ENCODE measurements at places on chromosomes 2 and 18.

GRCh38 chr2:226213717-226214116 lies 585.9 kb downstream of the IRS1 start:
- DNase-seq: peak; percentile 11

- no peak for DNase-seq
These were observed 118.9 kb upstream of the CAB39 start for GRCh38 chr2:230593765-230594164.

DNA sequence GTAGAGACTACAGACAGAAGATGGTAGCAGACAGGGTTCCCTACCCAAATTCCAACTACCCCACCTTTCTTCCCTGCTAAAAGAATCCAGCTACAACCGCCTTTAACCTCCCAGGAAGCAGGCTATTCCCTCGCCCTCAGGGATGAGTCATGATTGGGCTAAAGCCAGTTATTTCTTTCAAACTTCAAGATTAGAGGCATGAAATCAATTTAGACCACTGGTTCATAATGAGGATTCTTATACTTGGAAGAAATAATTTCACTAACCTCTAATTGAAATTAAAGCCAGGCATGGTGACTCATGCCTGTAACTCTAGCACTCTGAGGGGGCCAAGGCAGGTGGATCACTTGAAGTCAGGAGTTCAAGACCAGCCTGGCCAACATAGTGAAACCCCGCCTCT lies 20.0 kb downstream of the TRIP12 start:
- DNase-seq: peak; percentile 84

DNA sequence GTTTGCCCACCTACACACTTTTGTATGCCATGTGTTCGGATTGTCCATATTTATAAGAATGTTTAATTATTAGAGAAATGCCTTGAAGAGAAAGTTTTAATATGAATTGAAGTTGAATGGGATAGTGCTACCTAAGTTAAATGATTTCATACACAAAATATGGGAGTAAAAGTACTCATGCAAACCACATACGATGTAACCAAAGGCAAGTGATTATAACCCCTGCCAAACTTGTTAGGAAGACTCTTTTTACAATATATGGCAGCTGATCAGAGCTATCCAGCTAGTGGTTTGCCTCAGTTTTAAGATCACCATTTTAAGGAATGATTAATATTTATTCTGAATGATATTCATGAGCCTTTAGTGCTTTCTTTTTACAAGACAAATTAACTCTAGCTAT lies 106.7 kb downstream of the MYO1B start:
- DNase-seq: no peak

DNA sequence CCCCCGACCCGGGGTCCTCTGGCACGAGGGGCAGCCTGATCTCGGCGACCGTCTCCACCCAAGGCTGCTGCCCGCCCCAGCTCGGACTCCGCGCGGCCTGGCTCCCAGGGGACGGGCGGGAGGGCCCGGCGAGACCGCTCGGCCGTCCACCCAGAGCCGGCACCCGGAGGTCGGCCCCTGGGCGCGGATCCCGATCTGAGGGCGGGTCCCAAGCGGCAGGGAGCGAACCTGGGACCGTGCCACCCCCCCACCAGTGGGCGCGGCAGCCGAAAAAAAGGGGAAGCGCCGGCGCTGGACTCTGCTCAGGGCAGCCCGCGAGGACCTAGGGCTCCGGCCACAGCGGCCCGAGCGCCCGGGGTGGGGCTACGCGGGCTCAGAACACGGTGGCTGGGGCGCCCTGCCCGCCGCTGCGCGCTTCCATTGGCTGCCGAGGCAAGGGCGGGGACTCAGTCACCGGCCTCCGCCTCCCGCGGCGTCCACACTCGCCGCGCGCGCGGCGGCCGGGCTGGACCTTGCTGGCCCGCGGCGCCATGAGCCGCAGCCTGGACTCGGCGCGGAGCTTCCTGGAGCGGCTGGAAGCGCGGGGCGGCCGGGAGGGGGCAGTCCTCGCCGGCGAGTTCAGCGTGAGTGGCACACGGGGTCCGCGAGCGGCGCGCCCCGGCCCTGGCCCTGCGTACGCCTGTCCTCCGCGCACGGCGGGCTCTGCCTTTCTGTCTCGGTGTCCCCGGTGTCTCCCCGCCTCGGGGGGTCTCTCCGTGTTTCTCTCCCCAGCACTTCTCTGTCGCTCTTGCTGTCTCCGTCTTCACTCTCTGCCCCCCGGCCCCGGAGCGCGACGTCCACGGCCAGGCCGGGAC lies at the start of gene PTPN18:
Gene PTPN18, plus strand, starts transcription at position 479 of the 854 bp plus-strand sequence. Its CDS starts 52 bp downstream, at position 531.
- DNase-seq: peak; percentile 54

DNA sequence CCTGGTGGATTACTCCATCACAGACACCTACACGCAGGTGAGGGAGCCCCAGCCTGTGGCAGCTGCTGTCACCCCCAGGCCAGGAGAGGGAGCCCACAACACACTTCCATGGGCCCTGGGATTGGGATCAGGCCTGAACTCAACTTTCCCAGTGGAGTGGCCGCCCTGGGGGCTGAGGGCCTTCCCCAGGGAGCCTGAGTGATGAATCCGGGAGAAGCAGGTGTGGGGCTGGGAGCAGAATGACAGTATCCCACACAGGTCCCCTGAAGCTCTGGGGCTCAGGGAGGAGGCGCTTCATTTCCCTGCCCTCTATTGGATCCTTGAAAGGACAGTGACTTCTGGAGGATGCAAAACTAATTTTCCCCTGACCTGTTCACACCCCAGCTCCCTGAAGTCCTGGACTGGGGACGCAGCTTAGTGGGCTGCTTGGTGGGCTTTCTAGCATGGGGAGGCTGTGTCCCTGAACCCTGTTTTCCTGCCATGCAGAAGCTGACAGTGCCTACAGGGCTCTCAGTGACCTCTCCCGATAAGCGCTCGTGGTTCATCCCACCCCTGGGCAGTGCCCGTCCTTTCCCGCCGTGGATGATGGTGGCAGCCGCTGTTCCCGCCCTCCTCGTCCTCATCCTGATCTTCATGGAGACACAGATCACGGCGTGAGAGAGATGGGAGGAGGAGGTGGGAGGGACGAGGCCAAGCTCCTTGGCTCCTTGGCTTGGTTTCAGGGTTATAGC lies 11.0 kb downstream of the SLC4A3 start:
- DNase-seq: no peak

GRCh38 chr2:73268830-73269685 lies 15.2 kb downstream of the FBXO41 start:
- DNase-seq: no peak

GRCh38 chr2:85935170-85935745 lies 46.5 kb upstream of the ST3GAL5 start:
- DNase-seq: no peak

GRCh38 chr18:47981320-47981719 lies 50.9 kb upstream of the SMAD2 start:
- no peak for DNase-seq

DNA sequence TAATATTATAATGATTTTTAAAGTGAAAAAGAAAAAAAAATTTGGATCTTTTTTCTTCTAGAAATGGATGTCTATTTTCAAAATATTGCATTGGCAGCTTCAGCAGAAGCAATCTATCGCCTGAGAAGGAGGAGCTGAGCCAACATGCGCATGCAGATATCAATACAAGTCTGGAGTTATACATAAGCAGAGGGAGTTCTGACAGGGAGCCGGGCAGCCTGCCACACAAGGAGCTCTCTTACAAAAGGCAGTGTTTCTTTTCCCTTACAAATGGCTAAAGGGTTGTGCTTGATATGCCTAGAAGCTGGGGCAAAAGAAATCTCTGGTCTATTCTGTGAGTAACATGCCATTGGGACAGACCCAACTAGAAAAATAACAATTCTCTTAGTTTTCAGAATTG lies 291.9 kb upstream of the TRIB2 start:
- no peak for DNase-seq

DNA sequence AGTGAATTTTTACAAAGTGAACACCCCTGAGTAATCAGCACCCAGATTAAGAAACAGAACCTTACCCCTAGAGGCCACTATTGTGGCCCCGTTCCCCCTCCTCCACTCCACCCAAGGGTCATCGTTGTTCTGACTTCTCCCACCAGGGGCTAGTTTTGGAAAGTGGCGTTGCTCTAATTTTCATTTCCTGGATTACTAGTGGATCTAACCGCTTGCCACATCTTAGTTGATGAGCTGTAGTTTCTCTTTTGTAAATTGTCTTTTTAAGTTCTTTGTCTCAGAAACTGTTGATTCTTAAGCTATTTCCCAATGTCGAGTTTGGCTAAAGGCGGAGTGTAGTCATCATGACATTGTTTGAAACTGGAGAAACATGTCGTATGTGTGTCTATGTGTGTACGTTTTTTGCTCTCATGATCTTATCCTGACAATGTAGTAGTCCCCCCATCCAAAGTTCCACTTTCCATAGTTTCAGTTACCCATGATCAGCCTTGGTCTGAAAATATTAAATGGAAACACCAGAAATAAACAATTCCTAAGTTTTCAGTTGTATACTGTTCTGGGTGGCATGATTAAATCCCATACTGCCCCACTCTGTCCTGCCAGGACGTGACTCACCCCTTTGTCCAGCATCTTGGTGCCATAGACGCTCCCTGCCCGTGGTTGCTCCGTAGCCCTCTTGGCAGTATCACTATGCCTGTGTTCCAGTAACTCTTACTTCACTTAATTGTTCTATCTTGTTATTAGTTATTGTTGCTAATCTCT lies 71.0 kb upstream of the SP3 start:
- no peak for DNase-seq

GRCh38 chr2:16069663-16069932 lies 129.2 kb downstream of the MYCN start:
- peak; percentile 93 for DNase-seq

DNA sequence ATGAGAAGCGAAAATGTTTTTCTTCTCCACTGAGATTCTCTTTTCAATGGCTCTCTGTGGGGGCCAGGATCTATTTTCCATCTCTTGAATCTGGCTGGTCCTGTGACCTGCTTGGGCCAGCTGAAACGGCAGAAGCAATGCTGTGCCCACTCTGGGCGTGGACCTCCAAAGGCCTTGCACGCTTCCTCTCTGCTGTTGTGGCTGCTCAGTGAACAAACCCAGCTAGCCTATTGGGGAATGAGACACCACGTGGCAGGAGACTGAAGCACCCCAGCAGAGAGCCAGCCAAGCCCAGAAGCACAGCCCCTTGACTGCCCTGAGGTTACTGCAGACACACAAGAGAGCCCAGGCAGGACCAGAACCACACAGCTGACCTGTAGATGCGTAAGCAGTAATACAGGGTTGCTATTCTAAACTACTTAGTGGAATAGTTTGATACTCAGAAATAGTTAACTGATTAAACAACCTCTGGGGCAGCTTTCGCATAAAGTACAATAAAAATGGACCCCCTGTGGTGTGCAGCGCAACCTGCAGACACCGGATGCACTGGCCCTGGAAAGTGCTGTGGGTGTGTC lies 221.7 kb upstream of the SH3BP4 start:
- no peak for DNase-seq

DNA sequence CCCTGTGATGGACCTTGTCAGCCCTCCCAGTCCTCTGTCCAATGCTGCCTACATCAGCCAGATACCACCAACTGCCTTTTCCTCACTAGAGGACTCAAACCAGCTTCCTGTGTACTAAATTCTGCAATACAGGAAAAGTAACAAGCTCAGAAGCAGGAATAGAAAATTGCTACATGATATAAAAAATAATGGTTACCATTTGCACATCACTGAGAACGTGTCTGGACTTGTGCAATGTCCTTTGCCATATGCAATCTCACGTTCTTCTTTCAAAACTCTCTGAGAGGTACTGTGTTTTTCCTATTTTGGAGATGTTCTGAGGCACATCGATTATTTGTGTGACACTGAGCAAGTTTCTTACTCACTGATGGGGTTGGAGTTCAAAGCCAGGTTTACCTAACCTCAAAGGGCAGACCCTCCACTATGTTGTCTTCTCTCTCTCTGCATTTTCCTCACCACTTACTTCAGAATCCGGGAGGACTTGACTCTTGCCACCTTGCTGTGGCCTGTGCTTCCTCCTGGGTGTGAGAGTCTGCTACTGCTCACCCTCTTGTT lies 12.1 kb downstream of the UPP2 start:
- DNase-seq: no peak

DNA sequence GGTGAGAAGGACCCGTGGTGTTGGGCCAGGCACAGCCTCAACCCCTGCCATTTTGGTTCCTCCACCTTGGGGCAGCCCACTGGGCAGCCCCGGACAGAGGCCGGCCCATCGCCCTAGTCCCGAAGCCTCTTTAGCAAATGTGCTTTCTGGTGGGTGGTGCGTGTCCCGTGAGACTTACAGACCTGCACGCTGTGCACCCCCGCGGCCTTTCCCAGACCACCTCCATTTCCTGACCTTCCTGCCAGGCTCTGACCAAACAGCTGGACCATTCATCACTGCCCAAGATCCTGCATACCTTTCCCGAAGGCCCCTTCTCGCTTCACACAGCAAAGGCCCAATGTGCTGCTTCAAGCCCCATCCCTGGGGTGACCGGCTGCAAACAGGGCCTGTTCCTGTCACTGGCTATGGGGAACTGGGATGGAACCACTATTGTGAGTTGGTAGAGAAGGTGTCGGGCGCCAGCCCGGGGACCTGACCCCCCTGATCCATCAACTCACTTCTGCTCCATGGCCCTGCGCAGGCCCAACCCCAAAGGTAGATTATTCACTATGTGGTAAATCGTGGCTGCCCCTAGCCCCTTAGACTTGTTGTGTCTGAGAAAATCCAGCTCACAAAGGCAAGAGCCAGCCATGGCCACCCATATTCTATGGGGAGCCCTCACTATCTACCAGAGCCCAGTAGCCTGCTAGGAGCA lies 341.0 kb downstream of the EIPR1 start:
- no peak for DNase-seq

- DNase-seq: no peak
These were observed 101.9 kb downstream of the CTIF start for GRCh38 chr18:48640566-48641270.

GRCh38 chr2:47535996-47536395 lies 133.0 kb downstream of the MSH2 start:
- no peak for DNase-seq

- peak; percentile 54 for DNase-seq
These were observed 20.0 kb downstream of the NAB1 start for GRCh38 chr2:190668892-190669291.

DNA sequence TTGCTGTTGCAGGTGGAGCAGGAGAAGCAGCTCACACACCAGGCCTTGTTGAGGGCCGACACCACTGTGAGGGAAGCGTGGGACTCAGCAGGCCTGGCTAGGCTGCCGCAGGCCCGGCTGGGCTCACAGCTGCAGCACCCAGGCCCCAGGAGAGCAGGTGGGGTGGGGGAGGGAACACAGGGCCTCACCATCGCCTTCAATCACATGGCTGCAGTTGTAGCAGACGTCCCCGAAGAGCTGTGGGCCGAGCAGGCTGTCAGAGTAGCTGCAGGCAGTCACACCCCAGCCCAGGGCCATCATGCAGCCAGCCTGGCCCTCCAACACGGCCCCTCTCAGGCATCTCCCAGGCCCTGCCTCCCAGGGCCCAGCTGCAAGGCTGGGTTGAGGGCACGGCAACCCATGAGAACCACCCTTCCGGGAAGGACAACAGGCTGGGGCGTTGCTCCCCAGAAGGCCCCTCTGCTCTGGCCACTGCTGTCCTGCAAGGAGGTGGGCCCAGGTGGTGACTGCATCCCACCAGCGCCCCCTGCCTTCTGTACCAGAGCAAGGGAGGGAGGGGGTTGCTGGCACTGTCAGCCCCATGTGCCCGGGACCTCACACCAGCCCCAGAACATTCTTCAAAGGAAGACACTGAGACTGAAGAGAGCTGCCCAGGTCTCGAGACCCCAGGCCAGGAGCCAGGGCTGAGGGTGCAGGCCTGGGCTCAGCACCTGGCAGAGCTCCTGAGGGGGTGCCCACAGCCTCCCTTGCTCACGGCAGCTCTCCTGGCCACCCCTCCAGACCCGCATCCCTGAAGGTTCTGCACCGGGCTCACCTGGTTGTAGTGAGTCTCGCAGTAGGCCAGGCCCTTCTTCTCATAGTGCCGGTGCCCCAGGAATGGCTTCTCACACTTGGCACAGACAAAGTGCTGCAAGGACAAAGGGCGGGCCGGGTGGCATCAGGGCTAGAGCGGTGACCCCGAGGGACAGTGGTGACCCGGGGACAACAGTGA lies 5.6 kb upstream of the GPR17 start:
- no peak for DNase-seq

- DNase-seq: no peak
These were observed 328.8 kb downstream of the OSR1 start for GRCh38 chr2:19029655-19030054.

All from COLO829 (cell line).